ENCODE measurements at places on chromosomes 5 and 9.

DNA sequence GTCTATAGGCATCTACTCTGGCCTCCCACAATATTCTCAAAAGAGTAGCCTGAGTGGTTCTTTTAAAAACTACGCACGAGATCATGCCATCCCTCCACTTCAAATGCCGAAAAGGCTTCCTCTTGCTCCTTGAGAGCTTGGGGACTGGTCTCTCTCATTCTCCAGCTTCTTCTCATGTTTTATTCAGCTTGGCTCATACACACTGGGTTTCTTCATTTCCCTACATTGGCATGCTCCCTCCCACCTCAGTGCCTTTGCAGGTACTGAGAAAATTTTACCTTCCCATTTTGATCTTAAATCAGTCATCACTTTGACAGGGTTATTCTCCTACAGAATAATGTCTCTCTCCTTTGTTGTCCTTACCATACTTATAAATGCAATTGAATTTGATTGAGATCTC, 20.4 kb downstream of the PRLR start:
- DNase-seq: no peak

- no peak for DNase-seq
These were observed 259.2 kb upstream of the RGMB start for GRCh38 chr5:98514215-98514614.

DNA sequence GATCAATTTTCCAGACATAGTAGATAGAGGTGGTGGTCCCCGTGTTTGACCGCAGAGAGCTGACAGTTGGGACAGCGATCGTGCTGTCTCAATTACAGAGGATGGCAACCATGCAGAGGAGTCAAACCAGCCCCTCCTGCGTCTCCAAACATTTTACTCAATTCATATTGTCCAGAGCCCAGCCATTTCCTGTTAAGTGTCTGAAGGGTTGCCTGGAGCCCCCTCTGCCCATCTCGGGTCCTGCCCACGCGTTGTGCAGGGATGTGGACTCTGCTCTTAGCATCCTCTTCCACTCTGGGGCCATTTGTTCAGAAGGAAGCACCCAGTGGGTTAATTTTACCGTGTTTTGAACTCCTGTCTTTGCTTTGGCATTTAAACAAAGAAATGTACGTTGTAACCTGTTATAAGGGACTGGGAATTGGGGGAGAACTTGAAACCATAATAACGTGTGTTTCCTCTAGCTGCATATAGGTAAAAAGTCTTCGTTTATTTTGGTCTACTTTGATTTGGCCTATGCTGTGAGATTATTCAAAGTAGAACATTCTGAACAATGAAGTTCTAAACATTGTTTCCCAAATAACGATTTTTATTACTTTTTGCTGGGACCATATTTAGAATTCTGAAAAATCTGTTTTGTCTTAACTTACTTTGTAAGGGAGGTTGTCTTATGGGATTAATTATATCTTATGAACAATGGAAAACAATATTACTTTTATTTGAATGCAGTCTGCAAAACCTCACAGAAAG, 876 bp downstream of the EGFLAM start:
- DNase-seq: no peak

GRCh38 chr5:150676578-150676977, 15.5 kb downstream of the MYOZ3 start:
- no peak for DNase-seq

- DNase-seq: no peak
These were observed 61.7 kb upstream of the IFNK start for GRCh38 chr9:27462434-27462833.

DNA sequence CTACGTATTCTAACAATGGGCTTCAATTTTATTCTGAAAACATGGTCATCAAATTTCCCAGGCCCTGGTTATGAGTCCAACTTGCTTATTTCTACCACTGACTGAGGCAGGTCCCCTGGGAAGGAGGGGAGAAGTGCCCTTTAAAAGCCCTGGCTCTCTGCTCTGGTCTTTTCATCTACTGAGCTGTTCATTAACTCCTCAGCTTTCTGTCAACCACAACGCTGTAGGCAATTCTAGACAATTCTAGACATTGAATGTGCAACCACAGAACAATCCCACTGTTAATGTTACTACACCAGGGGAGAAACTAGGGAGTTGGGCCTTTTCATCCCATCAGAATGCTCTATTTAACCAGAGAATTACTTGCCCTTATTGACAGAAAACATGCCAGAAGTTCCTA, 10.0 kb downstream of the MOCS2 start:
- DNase-seq: no peak

GRCh38 chr9:133204993-133205336, 4.1 kb downstream of the OBP2B start:
- no peak for DNase-seq

All from stimulated activated CD8-positive, alpha-beta memory T cell treated with anti-CD3 and anti-CD28 coated beads, Interleukin-4, amount 100 ng/mL, for 1 hour (primary cell).